ENCODE measurements at places on chromosomes 7 and 10.

DNA sequence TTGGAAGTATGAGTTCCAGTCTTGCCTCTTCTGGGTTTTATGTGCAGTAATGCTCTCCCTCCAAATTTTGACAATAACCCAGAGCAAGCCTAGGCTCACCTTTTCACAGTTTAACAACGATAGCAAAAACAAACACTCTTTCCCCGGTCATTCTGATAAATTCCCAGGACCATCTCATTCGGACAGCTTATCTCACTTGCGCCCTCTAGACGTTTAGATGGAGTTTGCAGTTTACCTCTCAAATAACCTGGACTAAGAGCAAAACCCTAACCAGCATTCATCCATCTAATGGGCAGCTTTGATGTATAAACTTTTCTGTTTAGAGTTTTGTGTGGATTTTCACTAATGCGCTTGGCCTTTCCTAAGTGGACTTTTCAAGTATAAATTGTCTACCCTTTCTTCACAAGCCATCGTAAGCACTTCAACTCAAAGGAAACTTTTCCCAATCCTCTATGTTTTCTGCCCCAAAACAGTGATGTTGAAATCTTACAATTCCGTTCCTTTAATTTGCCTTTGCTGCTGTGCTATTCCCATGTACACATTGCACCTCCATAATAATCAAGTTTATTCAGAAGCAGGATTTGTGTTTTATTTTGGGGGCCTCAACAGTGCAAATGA, 114.9 kb downstream of the HDAC9 start:
- no peak for DNase-seq

GRCh38 chr10:117367718-117368117, 7.5 kb downstream of the PDZD8 start:
- no peak for DNase-seq

- DNase-seq: no peak
Measured at GRCh38 chr10:86017841-86018734, 348.5 kb downstream of the GRID1 start.

GRCh38 chr10:130141878-130142277, 5.7 kb downstream of the GLRX3 start:
- peak; percentile 66 for DNase-seq

- no peak for DNase-seq
Measured at GRCh38 chr7:7228967-7229366, 46.6 kb downstream of the C1GALT1 start.

DNA sequence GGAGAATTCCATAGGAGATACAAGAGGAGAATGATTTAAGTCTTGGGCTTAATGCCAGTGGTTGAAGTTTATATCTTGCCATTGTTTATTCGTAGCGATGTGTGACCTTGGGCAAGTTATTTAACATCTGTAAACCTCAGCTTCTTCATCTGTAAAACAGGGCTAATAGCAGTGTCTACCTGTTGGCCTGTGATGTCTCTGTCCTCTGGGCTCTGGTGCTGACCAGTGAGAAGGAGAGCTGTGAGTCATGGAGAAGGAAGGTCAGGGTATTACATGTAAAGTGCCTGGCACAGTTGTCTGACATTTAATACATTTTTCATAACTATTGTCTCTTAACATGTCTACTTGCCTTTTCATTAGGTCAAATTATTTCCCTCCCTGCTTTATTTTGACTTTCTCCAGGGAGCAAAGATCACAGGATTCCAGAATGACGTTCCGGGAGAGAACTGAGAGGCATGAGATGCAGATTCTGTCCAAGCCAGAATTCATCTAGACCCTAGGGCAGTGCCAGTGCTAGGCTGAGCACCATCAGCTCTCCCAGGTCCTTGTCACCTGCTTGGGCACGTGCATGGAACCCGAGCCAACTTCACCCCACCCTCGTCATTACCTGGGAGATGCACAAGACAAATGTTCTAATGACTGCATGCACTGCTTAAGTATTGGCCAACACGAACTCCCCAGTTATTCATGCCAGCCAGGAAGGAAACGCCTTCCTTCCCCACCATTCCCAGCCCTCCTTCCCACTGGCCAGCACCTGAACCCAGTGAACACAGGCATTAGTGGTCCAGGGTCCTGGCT, 187.9 kb downstream of the DPY19L1 start:
- no peak for DNase-seq

DNA sequence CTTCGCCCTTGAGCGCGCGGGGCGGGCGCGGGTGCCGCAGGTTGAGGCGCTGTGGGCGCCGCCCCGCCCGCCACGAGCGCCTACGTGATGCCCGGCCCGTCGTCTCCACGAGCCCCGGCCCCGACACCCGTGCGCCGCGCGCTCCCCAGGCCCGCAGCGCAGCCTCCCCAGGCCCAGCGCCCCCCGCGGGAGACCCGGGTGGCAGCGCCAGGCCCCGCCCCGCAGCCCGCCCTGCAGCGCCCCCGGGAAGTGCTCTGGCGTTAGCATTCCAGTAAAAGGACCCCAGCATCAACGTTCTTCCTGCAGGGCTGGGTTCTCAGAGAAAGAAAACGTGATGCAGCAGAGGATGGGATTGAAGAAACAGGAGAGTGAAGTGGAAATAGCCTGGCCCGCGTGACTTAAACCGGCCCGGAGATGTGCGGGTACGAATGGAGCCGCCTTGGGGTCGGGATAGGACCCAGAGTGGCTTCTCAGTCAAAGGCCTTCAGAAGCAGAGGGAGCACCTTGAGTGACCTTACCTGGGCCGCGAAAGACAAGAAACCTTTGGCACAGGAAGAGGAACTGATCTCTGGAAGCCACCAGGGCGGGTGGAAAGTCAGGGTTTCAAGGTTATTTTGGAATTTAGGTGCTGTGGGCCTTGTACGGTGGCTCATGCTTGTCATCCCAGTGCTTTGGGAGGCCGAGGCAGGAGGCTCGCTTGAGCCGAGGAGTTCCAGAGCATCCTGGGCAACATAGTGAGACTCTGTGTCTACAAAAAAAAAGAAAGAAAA, 1.8 kb downstream of the PFKP start:
- DNase-seq: peak; percentile 75

DNA sequence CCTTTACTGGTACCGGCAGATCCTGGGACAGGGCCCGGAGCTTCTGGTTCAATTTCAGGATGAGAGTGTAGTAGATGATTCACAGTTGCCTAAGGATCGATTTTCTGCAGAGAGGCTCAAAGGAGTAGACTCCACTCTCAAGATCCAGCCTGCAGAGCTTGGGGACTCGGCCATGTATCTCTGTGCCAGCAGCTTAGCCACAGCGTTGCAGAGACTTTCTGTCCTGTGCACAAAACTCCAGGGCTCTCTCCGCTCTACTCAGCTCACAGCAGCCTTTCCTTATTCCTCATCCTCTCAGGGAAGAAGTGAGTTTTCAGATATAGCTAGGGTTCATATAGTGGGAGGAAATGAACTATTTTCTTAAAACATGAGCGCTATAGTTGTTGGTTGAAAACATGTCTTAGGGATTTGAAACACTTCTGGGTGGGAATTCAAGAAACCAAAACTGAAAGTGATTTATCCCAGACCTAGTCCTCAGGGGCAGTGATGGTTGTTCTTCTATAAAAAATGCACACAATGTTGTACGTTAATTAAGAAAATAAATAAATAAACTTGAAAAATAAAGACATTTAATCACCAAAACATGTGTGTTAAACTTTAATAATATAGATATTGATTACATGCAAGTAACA, 150.2 kb upstream of the PRSS58 start:
- no peak for DNase-seq

GRCh38 chr7:1666317-1666822, 3.7 kb upstream of the ELFN1 start:
- peak; percentile 59 for DNase-seq

- no peak for DNase-seq
Measured at GRCh38 chr7:40232242-40232893, 97.6 kb downstream of the SUGCT start.

DNA sequence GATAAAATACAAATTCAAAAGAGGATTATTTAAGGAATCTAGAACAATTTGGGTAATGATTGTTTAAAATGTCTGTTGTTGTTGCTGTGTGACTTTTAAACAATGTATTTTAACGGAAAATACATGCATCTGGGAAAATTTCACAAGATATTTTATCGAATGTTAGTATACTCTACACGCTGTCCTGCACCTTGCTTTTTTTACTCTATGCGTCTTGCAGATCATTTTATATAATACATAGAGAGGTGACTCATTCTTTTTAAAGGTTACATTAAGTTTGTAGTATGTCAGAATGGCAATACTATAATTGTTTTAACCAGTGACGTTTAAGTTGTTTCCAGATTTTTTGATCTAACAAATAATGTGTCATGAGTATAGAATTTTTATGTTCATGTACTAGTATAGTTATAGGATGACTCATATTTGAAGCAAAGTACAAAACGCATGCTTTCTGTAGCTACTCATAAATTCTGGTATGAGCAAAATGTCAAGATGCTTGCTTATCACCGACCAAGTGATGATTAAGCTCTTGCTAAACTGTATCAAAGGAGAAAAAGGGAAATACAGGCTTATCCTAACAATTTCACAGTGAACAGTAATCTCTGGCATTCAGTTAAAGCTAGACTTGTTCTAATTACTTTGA, 4.9 kb downstream of the DKK1 start:
- no peak for DNase-seq

- DNase-seq: no peak
Measured at GRCh38 chr10:112899391-112900065, 50.5 kb upstream of the TCF7L2 start.
